ENCODE measurements at places on chromosomes 5 and 9.

GRCh38 chr5:128636361-128636760, 98.3 kb upstream of the FBN2 start:
- no peak for DNase-seq

GRCh38 chr9:26262421-26263107, 584.3 kb upstream of the TUSC1 start:
- no peak for DNase-seq

DNA sequence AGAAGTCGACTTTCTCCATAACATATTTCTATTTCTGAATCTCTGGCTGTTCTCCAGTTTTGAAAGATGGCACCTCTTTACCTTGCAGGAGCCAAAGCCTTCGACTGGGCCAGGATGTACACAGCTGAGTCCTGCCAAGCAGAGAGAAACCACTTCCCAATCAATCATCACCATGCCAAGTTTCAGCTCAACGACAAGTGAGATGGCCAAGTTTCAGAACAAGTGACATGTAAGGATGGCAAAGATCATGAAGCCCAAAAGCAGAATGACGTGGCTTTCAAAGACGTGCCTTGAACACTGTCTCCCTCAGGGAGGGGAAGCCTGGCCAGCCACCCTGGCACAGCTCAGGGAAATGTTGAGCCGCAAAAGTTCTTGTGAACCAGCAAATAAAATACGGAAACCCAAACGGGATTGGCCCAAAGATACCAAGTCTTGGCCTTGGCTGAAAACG, 17.7 kb downstream of the STK10 start:
- no peak for DNase-seq

DNA sequence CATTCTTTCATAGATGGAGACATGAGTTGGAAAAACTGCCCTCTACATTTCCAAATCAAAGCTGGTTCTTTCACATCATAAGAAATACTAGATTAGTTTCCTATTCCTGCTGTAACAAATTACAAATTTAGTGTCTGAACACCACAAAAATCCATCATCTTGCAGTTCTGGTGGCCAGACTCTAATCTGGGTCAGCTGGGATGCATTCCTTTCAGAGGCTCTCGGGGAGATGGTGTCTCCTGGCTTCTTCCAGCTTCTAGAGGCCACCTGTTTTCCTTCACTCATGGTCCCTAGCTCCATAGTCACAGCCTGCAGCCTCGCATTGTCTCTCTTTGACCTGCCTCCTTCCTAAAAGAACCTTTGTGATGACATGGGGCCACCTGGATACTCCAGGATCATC, 65.2 kb downstream of the RETREG1 start:
- DNase-seq = no peak

DNA sequence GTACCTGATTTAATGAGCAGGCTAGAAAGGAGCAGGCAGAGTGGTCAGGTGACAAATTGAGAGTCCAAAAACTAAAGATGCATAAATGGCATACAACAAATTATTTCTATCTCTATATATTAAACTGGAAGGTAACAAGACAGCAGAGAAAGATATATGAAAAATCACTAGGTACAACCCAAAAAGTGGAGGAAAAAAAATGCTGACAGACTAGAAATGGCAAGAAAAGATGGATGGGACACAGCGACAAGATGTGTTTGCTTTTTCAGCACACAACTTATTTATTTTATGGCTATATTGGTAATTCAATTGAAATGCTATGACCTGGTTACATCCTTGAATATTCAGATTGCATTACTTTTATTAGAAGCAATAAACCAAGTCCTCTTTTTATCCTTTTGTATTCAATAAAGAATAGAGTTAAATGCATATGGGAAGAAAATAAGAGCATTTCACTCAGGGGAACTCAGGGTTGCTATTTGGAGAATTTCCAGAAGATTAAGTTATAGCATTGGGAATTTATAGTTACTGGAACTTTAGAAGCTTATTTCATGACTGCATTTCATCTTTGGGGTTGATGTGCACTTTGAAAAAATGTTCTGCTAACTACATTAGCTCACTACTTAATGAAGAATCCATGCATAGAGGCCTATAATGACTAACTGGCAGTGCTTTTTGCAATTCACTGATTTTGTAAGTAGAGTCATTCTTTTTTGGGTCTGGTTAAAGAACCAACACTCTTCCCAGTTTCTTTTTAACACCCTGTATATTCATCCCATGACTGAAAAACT, 566.6 kb upstream of the TUSC1 start:
- no peak for DNase-seq

DNA sequence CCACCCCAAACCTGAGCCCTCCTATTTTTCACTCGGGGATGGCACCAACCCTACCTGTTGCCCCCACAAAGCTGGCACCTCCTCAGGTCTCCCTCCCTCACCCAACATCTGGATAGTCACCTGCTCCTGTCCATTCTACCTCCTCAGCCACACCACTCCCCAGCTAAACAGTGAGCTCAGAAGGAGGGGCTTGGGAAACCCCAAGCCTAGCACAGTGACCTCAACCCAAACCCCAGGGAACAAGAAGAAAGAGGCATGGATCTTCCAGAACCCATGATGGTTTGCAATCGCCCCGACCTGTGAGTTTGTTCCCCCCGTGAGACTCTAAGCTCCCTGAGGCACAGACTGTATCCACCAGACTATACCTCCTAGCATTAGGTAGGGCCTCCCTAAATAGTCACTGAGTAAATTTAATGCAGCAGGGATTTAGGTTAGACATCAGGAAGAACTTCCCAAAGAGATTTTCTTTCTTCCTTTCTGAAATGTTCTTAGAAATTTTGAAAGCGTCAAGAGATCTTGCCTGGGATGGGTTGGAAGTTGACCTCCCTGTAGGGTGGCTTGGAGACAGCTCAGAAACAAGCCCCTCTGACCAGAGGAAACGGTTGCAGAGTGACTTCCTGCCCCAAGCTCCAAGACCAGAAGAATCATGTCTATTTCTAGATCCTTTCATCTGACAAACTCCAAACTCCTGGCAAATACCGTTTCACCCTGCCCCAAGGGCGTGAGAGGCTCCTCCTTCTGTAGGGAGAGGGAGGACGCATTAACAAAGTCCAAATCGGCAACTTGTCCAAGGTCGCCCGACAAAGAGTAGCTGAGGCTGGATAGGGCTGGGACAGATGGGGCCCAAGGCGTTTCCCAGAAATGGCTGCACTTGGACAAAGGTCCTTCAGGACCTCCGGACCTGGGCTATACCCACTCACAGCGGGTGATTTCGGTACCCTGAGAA, 4.1 kb downstream of the FIBCD1 start:
- DNase-seq = no peak

GRCh38 chr5:62778316-62779009, 199.8 kb downstream of the LRRC70 start:
- DNase-seq = no peak

DNA sequence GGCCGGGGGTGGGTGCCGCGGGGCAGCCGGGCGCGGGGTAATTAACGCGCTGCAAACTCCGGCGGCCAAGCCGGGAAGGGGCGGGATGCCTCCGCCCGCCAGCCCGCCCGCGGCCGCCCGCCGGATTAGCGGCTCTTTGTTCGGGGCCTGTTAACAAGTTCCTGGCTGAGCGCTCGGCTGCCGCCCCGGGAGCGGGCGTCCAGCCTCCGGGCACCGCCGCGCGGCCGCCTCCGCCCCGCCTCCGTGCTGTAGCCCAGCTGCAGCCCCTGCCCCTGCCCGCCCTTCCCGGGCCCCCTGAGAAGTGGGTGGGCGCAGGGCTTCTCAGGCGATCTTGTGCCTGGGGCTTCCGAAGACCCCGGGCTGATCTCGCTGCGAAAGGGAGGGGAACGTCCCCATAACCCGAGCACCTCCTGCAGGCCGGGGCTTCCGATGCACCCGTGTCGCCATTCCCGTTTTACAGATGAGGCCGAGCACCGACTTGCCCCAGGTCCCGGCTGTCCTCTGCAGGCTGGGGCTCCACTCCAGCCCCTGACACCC, 7.5 kb downstream of the UNC5A start:
- DNase-seq = no peak

- DNase-seq = no peak
Measured at GRCh38 chr5:138792195-138792790, 39.1 kb downstream of the CTNNA1 start.

DNA sequence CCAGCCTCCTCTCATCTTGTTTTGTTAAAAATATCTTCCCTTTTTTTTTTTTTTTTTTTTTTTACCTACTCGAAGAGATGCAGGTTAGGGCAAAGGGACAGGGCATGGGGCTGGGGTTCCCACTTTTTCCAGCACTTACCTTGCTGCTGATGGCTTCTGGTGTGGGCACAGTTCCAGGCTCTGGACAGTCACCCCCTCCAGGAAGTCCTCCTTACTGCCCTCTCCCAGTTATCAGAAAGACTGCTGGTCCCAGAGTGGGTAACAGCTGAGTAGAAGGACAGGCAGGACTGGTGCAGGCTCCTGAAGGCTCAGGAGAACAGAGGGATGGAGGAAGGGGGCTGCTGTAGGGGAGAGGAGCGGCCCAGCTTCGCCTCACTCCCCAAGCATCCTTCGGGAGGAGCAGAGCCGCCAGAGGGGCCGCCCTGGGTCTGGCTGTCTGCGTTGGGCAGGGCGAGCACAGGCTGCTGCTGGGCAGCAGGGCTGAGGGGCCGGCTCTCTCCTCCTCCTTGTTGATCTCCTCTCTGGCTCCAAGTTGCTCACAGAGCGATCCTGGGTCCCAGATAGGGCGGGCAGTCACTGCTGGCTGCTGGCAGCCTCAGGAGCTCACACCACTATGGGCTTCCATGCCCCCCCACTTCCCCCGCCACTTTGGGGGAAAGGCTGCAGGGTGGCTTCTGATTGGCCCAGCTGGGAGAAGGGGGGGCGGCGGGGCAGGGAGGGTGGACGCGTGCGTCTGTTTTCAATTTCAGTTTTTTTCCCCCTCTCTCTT, at the start of gene PDGFRB:
PDGFRB (minus strand) TSS at position 588 of the 769 bp plus-strand sequence. CDS start 18,798 bp downstream, outside the sequence.
- DNase-seq = peak; percentile 54

DNA sequence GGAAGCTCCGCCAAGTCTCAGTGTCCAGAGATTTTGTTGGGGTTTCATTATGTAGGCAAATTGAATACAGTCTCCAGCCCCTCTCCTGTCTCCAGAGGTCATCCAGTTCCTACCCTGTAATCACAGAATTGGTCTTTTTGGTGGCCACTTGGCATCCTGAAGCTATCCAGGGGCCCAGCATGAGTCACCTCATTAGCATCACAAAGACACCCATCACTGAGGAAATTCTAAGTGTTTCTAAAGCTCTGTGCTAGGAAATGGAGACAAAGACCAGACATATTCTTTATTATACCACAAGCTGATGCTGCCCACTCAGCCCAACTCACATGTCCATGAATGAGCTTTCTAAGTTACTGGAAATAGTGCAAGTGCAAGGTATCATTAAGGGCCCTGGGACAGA, 229.9 kb downstream of the DOCK8 start:
- no peak for DNase-seq

- no peak for DNase-seq
Measured at GRCh38 chr5:14687023-14687665, 22.6 kb downstream of the OTULIN start.

- DNase-seq = no peak
Measured at GRCh38 chr5:172266071-172266675, 17.4 kb downstream of the UBTD2 start.

DNA sequence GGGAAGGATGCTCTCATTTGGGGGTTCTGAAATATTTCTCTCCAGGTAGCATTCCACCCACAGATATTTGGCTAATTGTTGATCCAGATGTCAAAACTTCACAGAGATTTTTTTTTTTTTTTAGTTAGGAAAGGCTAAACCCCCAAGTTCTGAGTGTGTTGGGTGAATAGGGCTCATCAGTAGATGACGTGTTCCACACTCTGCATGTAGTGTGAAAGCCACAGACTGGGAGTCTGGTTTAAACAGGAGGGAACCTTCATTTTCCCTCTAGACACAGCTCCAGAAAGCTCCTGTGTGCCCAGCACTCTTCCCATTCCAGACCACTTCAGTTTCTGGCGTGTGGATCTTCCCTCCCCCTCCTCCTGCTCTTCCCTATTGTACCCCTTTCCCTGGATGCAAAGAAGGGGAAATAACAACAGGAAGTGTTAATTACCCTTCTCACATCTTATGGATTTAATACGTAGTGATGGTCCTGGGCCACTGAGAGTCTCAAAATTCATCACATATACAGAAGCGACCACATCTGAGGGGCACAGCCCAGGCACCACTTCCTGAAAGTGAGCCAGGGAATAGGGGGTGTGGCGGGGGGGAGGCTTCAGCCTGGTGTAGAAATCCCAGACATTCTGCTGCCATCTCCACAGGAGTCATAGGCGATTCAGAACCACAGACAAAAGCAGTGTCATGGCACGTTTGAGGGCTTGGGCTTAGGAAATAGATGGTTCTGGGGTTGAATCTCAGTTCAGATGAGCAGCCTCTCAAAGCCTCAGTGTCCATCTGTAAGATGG, 65.1 kb downstream of the DAP start:
- DNase-seq = no peak

DNA sequence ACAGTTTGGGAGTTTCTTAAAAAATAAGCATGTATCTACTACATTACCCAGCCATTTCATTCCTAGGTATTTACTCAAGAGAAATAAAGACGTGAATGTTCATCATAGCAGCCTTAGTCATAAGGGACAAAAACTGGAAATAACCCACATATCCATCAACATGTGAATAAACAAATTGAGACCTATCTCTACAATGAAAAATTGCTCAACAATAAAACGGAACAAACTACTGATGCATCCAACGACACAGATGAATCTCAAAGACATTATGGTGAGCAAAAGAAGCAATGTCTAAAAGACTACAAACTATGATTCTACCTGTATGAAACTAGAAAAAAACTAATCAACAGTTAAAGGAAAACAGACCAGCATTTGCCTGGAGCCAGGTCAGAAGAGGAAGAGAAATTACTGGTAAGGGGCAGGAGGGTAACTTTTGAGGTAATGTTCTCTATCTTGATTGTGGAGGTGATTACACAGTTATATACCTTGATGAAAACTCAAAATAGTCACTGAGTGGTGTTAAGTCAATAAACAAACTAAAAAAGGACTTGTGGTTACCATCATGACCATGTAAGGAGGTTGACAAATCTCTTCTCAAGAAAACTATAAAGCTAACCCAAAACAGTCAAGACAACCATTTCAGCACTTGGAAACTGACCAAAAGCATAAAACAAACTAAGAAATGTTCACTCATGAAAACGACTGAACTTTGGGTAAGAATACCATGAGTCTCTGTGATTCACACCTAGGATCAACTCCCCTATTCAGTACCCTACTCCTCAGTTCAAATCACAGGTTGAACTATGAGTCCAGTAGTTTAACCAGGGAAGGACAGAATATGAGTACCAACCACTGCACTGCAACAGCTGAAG, 10.4 kb downstream of the UIMC1 start:
- DNase-seq = no peak
